ENCODE measurements at places on chromosomes 5 and 9.

GRCh38 chr5:74414228-74414627, 226.3 kb downstream of the ENC1 start:
- DNase-seq, result no peak

DNA sequence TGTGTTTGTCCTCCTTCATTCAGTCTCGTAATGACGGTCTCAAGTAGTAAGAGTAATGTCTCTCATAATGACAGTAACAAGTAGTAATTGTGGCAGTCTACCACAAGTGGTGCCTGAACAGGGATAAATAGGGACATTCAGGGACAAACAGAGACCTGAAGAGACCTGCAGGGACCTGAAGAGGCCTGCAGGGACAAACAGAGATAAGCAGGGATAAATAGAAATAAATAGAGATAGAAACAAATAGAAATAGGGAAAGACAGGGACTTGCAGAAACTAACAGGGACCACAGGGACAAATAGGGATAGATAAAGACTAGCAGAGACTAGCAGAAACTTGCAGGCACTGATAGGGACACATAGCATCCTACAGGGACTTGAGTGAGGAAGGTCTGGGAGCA, 7.9 kb downstream of the UGT3A2 start:
- DNase-seq, result no peak

DNA sequence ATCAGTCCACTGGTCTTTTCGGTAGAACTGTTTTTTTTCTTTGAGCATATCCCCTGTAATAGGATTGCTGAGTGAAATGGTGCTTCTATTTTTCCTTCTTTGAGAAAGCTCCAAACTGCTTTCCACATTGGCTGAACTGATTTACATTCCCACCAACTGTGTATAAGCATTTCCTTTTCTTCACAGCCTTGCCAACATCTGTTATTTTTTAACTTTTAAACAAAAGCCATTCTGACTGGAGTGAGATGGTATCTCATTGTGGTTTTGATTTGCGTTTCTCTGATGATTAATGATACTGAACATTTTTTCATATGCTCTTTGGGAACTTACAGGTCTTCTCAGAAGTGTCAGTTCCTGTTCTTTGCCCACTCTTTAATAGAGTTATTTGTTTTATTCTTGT, 764.7 kb downstream of the MTRR start:
- DNase-seq, result no peak

DNA sequence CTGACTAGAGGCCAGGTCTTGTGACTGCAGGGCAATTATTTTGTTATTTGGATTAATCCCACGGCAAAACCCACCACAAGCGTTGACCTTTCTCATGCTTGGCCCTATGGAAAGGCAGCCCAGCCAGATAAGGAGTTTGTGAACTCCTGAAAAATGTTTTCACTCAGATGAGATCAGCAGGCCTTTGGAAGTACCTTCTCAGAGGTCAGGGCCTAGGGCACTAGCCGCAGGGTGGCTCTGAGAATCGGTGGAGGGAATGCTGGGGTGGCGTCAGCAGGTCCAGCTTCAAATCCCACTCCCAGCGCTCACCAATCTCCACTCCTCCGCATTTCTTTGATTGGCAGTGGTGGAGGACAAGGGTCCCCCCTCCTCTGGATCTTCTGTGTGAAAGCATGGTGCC, 194.4 kb downstream of the GADD45G start:
- no peak for DNase-seq

GRCh38 chr5:164356790-164357189, 851.4 kb downstream of the MAT2B start:
- no peak for DNase-seq

DNA sequence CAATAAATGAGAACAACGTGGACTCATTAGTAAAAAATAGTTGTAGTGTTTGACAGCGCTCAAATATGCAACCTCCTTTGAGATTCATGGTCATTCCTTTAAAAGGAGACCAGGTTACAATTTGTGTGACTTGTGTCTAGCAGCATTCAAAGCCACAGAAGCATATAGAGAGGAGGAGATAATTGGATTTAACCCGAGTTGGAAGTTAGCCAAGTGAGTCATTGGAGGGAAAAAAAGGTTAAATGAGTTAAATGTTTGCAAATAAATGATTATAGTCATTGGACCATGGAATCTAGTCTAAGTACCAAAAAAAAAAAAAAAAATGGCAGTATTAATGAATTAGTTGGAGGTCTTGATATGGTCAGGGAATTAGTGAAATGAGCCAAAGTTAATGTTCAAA, 90.9 kb downstream of the ITGA1 start:
- no peak for DNase-seq

DNA sequence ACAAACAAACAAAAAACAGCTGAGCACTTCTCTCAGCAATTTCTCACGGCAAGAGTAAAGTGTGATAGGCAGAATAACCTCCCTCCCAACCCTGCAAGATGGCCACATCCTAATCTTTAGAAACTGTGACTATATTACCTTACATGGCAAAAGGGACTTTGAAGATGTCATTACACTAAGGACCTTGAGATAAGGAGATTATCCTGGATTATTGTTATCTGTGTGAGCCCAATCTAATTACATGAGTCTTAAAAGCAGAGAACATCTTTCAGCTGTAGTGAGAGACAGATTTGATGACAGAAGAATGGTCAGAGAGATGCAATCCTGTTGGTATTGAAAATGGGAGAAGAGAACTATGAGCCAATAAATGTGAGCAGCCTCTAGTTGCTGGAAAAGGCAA, 347.9 kb downstream of the CDH9 start:
- no peak for DNase-seq

DNA sequence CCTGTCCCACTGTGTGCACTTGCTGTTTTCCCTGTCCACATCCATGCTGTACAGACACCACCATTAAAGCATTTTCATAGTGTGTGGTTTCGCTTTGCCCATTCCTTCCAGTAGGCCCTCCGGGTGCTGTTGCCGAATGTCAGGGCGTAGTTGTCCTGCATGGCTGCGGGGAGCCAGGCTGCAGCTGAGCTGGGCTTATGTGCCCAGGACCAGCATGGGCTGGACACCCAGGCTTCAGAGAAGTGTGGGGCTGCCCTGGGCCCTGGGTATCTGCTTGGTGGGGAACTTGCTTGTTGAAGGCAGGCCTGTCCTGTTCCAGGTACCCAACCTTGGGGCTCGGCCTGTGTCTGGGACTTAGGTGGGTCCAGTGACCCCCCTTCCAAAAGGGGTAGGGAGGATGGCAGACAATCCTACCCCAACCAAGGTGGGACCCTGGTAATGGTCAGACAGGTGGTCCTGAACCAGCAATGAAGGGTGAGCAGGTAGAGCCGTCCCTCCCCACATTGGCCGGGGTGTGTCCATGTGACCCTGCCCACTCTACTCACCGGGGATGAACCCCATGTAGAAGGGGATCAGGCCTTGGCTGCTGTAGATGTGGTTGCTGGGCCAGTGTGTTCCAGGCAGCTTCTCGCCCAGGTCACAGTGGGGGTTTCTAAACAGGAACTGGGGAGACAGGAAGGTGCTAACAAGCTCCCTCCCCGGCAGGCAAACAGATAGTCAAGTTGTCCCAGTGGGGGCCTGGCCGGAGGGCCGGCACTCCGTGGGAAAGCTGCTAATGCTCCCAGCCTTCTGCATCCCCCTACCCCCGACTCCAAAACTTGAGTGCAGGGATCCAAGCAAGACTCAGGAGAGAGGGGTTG, 2.8 kb downstream of the TUBB4B start:
- no peak for DNase-seq

GRCh38 chr9:114031948-114032840, 45.9 kb downstream of the AMBP start:
- DNase-seq, result no peak

- no peak for DNase-seq
Measured at GRCh38 chr9:20997503-20998076, 33.9 kb downstream of the HACD4 start.

GRCh38 chr5:107958861-107959260, 288.1 kb upstream of the EFNA5 start:
- no peak for DNase-seq

- no peak for DNase-seq
Measured at GRCh38 chr9:89807682-89808075, 202.9 kb downstream of the GADD45G start.

DNA sequence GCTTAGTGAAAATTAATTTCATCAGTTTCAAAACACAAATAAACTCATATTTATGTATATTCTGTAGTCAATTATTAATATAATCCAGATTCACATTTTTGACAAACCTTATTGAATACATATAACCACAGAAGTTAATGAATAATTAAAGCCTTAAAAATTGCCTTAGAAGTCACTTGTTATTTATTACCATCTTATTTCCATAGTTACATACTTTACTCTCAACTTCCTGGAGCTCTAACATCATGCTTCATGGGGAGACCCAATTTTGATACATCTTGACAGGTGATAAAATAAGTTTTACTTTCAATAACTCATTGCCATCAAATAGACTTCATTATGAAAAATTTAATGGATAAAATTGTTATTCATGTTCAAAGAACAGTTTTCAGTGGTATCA, 1038.7 kb downstream of the PTPRD start:
- no peak for DNase-seq

DNA sequence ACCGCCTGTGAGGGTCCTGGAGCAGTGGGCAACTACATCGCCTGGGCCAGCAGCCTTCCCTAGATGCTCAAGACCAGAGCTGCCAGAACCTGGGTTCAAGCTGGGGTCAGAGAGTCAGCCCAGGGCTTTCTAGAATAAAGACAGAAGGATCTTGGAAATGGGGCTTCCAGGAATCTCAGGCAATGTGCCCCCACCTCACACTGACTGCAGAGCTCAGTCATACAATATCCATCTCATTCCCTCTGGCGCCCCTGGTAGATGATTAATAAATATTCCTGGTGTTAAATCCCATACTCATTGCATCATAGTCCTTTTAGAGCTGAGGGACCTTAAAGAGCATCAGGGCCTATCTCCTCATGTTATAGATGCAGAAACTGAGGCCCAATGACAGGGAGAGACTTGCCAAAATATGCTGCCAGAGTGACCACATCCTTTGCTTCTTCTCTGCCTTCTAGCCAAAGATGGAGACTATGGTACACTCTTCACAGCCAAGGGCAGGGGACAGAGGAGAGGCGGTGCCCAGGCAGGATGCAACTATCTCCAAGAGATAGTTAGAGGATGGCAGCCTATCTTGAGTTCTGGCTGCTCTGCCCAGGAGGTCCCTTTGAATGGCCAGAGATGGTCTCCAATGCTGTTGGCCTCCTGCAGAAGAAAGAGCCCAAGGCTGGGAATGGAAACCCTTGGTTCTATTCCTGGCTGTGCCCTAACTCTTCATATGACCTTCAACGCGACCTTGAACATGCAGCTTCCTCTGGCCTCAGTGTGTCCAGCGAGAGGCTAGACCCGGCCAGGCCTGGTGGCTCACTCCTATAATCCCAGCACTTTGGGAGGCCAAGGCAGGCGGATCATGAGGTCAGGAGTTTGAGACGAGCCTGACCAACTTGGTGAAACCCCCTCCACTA, 36.2 kb upstream of the IL17B start:
- no peak for DNase-seq

DNA sequence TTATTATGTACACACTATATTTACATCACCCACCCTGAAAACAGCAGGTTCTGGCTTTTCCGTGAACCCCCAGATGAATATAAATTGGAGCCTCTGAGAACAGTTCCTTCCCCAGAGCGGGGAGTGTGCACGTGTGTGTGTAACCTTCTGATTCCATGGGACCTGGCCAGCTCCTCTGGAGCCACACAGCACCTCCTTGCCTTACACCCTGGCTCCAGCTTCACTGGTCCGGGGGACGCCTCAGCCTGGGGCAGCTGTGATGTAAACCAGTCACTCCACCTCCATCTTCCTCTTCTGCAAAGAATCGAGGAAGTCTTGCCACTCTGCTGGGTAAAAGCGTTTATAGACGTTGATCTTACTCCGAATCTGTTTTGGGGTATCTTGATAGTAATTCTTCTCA, 4.4 kb downstream of the NOP16 start:
- DNase-seq, result no peak

DNA sequence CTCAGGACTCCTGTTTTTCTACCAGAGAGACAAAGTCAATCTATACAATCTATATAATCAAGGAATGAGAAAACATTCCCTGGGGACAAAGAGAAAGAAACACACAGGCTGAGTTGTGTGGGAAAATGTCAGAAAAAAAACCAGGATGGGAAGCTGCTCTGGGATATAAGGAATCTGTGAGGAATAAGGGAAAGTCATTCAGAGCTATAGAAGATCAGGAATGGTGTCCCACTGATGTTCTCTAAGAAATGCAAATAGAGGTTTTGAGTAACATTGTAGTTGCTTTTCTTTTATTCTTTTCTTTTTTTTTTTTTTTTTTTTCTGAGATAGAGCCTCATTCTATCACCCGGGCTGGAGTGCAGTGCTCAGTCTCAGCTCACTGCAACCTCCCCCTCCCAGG, 605.9 kb upstream of the KLF4 start:
- no peak for DNase-seq

GRCh38 chr5:129460672-129460935, 506 bp downstream of the ADAMTS19 start:
- DNase-seq, result no peak

GRCh38 chr5:173201636-173202265, 33.3 kb downstream of the NKX2-5 start:
- DNase-seq, result no peak

DNA sequence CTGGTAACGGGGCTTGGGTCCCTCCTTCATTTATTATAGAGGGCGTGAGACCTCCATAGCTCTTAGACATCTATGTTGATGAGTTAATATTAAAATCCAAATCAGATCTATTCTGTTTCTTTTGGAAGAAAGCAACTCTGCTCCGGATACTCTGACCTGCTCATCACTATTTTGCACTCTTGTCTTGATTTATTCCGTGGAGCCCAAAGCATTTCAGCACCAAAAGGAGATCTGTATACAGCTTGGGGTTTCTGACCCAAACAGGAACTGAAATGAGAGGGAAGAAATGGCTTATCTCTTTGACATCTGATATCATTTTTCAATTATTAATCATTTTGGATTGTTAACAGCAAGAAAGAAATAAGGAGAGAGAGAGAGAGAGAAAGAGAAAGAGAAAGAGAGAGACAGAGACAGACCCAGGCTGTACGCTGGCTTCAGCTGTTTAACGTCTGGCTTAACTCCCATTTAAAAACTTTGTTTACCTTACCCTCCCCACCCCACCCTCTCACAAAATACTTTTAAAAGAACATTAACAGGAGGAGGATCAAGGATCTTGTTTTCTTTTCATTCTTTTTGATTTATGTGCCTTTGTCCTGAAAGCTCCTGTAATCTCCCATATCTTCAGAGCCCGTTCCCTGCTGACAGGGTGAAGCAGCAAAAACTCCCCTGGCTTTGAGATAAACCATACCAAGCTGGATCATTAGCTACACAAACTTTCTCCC, 231.4 kb upstream of the TUT7 start:
- DNase-seq, result no peak

DNA sequence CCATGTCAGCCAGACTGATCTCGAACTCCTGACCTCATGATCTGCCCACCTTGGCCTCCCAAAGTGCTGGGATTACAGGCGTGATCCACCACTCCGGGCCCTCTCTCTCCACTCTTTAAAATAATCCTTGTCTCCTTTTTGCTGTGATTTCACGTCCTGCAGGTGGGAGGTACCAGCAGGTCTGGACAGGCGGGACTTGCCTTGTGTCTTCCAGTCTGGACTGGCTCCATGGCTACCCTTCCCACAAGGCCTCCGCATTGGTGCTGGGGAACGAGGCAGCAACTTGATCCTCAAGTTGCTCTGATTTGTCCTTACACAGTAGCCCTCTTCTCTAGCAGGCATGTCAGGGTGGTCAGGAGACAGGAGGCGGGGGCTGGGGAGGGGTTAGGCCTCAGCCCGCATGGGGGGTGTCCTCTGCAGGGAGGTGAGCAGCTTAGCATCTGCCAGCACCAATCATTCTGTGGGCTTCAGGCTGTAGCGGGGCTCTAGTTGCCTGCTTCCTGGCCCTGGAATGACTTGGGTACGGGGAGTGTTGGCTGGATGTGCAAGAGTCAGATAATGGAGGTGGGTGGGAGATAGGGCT, 54.3 kb downstream of the TENT4A start:
- no peak for DNase-seq
